ENCODE measurements at places on chromosomes 11 and 22.

DNA sequence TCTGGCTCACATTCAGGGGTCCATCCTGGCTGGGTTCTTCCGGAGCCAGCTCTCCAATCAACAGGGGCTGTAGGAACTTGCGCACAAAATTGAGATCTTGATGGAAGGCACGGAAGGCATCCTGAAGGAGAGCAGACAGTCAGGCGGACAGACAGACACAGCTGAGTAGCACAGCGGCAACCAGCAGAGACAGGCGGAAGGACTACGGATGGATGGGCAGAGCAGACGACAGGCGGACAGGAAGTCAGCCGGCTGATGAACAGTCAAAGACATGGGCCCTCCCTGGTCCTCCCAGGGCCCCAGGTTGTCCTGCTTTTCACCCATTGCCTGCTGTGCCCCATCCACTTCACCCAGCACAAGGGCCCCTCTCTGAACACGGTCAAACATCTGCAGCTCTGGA lies 11.3 kb downstream of the FADS3 start:
- DNase-seq = no peak

GRCh38 chr11:102522312-102523188 lies 8.0 kb downstream of the MMP7 start:
- DNase-seq = no peak

DNA sequence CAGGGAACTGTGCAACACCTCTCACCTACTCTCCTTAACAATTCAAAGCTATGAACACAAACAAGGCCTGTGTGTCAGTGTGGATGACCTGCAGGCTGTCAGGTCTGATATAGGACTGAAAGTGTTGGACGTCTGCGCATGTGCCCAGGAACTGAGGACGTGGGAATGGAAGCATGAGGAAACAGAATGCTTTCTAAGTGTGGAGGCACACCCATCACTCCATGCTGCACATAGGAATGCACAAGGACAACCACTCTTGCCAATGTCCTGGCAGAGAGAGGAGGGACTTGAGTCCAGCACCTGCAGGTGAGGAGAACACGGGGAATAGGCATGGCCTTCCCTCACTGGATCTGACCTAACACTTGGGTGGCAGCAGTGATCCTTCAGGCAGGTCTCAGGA lies 874.3 kb downstream of the OPCML start:
- DNase-seq = no peak

DNA sequence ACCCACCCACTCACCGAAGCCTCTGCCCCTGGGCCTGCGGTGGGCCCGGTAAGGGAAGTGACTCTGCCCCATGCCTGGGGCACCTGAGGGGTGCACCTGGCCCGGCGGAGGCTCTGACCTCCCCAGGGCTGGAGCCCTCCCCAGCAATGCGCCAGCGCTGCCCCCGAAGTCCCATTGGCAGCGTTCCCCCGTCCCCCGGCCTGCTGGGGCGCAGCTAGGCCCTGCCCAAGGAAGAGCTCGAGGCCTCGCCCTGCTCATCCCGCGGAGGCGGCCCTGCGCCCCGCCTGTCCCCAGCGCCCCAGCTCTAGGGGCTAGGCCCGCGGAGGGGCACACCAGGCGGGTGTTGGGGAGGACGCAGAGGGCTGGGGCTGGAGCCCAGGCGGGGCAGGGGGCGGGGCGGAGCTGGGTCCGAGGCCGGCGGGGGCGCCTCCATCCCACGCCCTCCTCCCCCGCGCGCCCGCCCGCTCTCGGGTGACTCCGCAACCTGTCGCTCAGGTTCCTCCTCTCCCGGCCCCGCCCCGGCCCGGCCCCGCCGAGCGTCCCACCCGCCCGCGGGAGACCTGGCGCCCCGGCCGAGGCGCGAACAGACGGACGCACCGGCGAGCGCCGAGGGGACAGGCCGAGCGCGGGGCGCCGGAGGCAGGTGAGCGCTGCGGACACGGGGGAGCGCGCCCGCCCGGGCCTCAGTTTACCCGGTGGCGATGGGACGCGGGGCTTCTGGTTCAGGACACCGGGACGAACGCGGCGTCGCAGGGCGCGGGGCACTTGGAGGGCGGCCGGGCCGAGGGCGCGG lies at the start of gene EPS8L2:
Gene EPS8L2, plus strand, starts transcription at position 586 of the 793 bp plus-strand sequence. CDS start 3,177 bp downstream, outside the sequence.
- no peak for DNase-seq

GRCh38 chr22:49979587-49980264 lies 19.2 kb downstream of the PIM3 start:
- DNase-seq = no peak

DNA sequence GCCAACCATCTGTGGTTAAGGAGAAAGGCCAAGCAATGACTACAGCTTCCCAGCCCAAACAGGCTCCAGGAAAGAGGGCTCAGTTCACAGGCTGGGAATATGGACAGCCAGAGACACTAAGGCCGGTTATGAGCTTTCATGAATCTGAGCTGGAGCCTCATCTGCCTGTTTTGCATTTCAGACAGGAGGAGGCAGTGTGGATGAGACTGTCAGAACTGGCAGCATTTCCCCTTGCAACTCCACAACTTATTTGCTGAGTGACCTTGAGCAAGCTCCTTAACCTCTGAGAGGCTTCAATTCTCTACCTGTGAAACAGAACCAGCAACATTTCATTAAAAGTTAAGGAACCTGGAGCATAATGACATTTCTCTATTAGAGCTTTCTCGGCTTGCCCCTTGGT lies 264.0 kb downstream of the ETS1 start:
- no peak for DNase-seq

GRCh38 chr11:118370774-118371173 lies 11.4 kb downstream of the UBE4A start:
- DNase-seq = no peak

DNA sequence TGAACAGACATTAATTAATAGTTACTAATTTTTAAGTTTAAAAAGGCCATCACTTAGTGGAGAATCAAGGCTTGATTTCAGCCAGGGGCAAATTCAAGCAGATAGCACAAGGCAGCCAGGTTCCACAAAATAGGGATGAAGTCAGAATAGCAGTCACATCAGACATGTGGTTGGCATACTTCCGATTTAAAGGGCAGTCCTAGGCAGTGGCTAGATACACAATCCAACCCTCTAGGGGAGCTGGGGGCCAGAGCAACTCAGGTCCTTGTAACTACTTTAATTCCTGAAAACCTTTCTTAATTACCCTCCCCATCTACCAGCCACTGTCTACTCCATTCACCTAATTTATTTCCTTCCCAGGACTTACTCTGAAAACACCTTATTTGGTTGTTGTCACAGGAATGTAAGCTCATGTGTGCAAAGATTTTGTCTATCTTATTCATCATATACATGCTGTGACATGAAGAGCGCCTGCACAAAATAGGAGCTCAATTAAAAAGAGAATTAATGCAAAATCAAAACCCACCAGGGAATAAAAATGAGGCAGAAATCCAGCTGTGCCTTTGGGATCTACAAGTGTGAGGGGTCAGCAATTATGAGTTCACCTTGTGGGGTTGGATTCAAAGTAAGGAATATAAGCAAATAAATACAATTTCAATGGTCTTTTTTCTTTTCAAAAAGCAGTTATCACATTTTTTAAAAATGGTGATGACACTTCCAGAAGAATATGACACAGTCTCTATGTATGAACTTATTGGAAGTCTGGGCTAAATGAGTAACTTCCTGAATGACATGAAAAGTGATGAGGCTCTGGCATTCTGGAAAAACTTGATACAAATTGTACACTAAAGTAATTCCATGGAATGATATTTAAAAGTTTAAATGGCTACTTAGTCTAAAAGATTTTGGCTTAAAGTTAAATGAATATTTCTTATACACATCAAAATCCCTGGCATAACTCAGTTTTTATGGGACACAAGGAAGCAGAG lies 53.8 kb downstream of the COPB1 start:
- DNase-seq = no peak

GRCh38 chr11:66264914-66265313 lies 3.5 kb upstream of the RAB1B start:
- no peak for DNase-seq

GRCh38 chr11:59192446-59193020 lies 20.2 kb downstream of the MPEG1 start:
- DNase-seq = no peak

GRCh38 chr22:22745225-22746060 lies 101.0 kb downstream of the GGTLC2 start:
- DNase-seq = no peak

DNA sequence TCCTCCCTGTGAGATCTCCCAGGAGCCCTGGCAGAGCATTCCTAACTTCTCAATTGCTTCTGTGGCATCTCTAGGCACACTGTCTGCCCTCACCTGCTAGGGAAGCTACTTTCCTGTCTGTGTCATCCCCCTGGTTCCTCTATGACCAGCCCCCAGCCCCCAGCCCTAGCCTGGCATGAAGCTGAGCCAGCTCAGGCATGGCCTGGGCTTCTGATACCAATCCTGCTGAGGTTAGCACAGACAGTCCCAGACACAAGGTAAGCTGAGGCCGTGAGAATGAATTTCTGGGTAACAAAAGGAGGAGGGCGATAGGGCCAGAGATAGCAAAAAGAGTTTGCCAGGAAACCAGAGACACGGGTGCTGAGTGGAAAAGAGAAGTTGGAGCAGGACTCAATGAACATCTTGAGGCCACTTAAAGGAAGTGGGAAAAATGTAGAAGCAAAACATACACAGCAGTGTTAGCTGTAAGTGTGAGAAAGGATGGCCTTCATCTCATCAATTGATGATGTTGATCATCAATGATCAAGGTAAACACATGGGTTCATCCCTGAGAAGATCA lies 87.6 kb upstream of the PICALM start:
- DNase-seq = no peak
